ENCODE measurements at places on chromosomes 16 and 17.

DNA sequence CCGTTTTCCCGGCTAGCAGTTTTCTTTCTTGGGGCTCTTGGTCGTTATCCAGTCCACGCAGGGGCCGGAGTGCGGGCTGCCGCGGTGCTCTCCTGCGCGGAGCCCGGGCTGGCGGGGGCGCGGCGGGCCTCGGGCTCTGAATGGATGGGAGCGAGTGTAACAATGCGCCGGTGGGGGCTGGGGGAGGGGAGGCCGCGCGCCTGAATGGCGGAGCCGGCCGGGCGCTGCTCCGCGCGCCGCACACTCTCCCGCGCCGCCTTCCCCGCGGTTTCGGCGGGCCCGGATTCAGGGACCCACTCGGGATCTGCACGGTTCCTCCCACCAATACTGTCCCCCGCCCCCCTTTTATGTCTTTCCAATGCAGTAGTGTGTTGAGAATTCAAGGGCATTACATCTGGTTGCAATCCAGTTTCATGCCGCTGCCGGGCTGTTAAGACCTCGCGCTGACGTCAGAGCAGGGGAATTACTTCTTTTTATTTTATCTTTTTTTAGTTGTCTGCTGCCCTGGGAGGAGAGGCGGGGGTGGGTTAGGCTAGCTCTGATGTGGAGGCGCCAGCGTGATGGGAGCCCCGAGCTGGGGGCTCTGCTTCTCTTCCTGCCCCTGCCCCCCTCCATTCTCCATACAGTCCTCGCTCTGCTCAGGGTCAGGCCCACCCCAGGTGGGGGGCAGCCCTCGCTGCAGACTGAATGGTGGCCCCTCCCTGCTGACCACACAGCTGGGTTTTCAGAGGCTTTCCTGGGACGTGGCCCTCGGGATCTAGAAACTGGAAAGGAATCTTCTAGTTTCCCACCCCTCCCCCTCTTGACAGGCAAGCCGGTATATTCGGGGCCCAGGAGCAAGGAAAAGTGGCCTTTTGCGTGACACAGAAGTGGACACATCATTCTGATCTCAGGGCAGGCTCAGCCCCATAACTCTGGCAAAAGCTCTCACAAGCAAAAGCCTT is 1.8 kb downstream of the RAI1 start:
- peak; percentile 77 for DNase-seq

- no peak for DNase-seq
These were observed 576.5 kb downstream of the KCNJ18 start for GRCh38 chr17:22268912-22269220.

DNA sequence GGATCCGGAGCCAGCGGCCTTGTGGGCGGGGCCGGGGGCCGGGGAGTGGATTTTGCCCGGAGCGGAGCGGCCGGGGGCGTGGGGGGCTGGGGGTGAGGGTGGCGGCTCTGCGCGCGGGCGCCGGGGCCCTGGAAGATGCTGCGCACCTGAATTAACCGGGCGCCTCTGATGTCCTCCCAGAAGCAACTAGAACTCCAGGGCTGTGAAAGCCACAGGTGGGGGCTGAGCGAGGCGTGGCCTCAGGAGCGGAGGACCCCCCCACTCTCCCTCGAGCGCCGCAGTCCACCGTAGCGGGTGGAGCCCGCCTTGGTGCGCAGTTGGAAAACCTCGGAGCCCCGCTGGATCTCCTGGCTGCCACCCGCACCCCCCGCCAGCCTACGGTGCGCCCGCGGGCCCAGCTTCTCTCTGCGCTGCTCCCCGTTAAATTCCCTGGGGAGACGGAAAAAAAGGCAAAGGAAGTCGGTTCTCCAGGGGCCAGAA is 549 bp downstream of the SLC26A11 start:
- DNase-seq, result no peak

- no peak for DNase-seq
These were observed 44.1 kb upstream of the SEC14L1 start for GRCh38 chr17:77096570-77097214.

GRCh38 chr17:19867329-19868078 is at the start of gene ULK2:
Gene ULK2 (minus strand): TSS chr17:19867936. CDS start chr17:19867417, 519 bp downstream.
- DNase-seq, result no peak

DNA sequence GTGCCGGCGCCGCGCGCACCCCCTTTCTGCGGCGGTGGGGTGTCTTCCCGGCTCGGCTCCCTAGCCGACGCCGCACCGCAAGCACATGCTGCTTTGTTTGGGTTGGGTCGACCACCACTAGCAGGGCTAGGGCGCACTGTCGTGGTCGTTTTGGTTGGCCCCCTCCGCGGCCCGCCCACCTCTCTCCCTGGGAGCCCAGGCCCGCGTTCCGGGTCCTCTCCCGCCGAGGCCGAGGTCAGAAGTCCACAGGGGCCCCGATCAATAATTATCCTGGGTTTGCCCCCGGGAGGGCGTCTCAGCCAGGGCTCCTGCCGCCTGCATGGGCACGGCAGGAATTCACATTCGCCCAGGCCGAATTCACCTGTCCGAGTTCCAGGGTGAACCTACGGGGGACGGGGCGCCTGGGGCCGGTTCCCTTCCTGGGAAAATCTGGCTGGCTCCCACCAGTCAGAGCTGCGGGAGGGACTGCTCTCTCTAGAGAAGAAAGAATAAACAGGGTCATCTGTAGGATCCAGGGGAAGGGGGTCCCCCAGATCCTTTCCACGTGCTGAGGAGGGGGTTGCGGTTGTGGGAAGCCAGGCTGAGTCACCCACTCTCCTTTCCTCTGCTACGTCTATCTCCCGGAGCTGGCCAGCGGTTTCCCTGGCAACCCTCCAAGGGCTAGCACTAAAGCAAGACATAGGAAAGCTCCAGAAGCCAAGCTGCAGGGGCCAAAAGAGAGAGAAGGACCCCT is 584 bp upstream of the STAT5B start:
- peak; percentile 62 for DNase-seq
